ENCODE measurements at places on chromosomes 1 and 21.

- DNase-seq, result no peak
Observed at GRCh38 chr1:167808104-167808503, 86.3 kb downstream of the MPZL1 start.

DNA sequence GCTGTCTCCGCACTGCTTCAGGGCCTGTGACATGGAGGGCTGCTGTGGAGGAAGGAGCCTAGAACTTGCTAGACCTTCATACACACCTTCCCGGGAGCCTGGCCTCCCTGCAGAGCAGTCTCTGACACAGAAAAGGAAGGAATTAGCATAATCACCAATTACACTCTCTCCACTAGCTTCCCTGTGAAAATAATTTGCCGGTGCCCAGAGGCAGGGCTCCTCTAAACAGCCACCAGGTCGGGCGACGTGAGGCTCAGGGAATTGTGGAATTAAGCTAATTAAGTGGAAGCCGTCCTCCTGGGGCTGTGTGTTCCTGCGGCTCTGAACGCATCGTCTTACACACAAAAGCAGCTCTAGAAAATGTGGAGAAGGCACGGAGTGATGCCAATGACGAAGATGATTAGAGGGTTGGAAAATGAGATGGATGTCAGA lies 82.6 kb downstream of the NENF start:
- no peak for DNase-seq

DNA sequence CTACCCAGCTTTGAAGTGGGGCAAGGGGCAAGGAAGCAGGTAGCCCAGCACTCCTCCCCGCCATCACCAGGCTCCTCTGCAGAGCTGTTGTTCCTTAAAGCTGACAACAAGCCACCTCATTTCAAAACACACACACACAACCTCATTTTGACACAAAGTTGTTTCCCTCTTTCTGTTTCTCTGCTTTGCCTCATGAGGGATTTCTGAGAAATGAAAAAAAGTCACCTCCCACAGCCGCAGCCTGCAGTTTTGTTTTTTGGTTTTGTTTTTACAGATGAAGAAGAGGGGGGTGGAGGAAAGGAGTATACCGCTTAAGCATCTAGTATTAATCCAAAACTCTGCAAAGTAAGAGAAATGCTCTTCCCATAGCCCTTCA lies 12.1 kb downstream of the MCL1 start:
- no peak for DNase-seq

DNA sequence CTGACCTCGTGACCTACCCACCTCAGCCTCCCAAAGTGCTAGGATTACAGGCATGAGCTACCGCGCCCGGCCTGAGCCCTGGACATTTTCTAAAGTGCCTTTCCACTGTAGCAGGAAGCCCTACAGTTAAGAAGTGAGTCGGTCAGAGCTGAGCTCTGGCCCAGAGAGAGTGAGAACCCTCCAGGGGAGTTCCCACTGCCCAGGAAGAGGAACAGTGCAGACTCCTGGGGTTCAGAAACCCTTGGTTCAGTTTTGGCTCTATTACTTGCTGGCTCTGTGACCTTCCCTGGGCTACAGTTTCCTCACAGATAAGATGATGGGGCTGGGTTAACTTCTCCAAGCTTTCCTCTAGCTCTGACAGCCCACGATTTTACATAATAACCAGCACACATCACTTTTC lies 20.9 kb downstream of the SLC9A1 start:
- no peak for DNase-seq

DNA sequence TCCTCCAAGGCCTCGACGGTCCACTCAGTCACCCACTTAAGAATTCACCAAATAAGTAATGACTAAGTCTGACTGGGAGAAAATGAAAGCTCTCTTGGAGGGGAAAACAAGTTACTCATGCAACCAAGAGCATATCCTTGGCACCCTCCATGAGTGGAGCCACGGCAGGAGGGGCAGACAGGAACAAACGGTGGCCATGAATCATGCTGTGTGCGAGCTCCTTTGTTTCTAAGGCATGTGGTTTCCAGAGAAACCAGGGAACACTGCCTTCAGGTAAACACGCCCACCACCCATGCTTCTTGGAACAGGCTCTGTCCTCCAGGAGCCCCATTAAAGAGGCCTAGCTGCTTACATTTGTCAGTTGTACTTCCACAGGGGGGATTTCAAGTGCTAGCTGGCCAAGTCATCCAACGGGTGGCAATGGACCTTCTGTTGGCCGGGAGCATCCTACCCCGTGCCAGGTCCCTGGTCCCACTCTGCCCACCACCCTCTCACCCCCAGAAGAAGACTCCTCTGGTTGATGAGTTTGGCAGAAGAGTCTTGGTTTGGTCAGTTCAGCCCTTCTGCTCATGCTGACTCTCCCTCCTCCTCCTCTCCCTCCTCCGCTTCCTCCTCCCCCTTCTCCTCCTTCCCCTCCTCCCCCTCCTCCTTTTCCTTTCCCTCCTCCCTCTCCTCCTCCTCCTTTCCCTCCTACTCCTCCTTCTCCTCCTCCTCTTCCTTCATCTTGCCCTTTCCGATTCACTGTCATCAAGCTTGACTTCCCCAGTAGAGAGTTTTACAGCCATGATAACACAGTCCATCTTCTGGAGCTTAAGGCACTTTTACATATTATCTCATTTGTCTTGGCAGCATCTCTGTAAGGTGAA lies 107.6 kb downstream of the CCDC185 start:
- no peak for DNase-seq
